Sigmoid colon (tissue), 7 donors: ENCODE measurements at places on chromosomes 1 and 21. TPM values are rescaled to one million over a fixed set of nuclear protein-coding genes. Genes with fewer than 3 reads are reported as not detected.

ZBTB8B gene
- not detected for polyA plus RNA-seq

DNA sequence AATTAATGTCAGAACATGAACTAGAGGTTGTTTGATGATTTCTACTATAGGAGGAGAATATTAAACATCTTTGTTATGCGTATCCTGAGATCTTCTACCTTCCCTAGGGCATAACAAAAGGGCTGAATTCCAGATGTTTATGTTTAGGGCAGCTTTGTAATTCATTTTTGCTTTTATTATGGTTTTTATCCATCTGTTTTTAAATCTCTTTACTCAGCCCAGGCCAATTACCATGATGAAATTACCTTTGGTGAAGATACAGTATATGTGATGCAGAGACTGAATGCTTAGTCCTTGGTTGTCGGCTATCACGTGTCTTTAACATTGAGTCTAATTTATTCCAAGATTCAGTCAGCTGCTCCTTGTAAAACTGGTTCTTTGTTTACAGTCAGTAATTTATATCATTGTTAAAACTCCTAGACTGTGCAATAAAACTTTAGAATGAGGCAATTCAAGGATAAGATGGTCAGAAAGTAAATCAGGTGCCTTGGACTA, 176.9 kb downstream of the CTH start:
- DNase-seq, result no peak

- no peak for DNase-seq
Observed at GRCh38 chr1:231814521-231814920, 187.9 kb downstream of the DISC1 start.

- DNase-seq, result no peak
Observed at GRCh38 chr21:34302521-34302920, 61.3 kb upstream of the KCNE2 start.

- no peak for DNase-seq
Observed at GRCh38 chr1:100362821-100363466, 10.6 kb downstream of the CDC14A start.

GRCh38 chr1:224497714-224498573, 63.3 kb upstream of the WDR26 start:
- DNase-seq, result no peak
